ENCODE measurements at places on chromosomes 3 and 15.

DNA sequence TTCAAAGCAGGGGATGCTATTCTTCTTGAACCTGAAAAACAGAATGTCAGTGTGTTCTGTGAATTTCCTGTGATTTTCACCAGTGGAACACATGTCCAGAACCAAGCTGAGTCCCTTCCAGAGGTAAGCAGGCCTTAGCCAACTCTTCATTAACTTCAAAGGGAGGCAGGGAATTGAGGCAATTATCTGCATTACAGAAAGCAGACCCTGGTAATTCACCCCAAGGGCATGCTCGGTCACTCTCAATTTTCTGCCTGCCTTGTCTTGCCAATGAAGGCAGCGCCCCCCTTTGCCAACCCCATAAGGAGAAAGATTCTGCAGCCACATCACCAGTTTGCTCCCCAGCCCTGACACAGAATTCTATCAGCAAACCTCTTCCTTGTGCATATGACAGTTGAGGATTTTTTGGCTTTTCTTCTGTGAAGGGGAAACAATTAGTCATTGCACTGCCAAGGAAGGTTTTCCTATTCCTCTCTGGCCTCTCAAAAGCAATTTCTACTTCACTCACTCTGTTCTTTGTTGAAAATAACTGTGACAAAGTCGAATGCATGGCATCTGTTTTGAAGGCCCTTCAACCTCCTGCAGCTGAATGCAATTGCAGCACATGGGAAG, 85.3 kb downstream of the HHLA2 start:
- DNase-seq = no peak

DNA sequence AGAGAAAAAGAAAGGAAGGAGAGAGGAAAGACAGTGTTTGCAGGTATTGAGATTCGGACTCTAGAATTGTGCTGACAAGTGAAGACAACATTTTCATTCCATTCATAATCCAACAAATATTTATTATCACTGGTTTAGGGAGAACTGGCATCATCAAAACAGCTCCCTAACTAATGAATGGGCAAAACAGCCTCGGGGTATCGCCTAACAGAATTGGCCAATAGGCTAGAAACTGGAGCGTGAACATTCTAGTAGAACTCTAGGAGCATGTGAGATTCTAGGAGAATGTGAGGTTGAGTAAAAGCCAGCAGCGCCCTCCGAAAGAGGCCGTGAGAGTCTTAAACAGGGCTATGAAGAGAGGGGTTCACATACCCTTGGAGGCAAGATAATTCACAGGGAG, 221.8 kb upstream of the WNT5A start:
- no peak for DNase-seq

GRCh38 chr15:100107151-100107550, 234.6 kb downstream of the ADAMTS17 start:
- DNase-seq = no peak

- no peak for DNase-seq
These were observed 86.7 kb downstream of the TBC1D5 start for GRCh38 chr3:17655743-17656142.

DNA sequence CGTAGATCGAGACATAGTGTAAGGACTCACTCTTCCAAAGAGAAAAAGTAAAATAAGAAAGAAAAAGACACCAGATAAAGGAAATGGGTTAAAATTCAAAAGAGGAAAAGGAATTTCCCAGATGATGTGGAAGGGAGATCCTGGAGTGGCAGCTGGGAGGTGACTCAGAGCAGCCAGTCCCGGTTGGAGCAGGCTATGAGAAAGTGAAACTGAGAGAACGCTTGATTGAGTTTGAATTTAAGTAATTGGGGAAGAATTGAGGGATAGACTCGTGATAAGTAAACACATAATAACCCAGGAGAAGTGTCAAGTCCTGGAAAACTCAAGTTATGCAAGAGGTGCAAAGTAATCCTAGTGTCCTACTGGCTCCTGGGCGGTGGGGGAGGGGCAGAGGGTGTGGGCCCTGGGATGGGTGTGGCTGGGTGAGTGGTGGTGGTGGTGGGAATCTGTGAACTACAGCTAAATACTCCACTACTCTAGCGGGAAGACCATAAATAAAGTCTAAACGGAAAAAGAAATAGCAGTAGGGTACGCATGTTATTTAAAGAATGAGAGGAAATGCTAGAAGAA, 1.2 kb downstream of the PRR20G start:
- no peak for DNase-seq
